ENCODE measurements at places on chromosomes 7 and 10.

DNA sequence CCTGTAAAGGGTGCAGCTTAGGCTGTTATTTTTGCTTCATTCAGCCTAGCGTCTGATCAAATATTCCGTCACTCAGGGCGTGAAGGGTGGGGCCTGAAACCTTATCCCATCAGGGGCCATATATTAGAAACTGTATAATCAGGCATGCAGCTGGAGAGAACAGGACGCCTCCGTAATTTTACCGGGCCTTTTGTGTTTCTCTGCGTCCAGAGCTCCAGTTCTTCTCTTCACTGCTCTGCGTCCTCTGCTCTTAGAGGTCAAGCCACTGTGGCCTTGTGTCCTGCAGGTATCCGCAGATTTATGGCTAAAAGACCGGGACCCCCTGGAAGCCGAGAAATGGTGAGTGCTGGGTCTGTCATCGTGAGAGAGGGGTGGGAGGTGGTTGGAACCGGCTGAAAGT is at the start of gene ZNF735:
Gene ZNF735, plus strand, starts transcription at position 301 of the 400 bp plus-strand sequence. Its CDS starts 0 bp downstream, at position 301.
- no peak for DNase-seq

DNA sequence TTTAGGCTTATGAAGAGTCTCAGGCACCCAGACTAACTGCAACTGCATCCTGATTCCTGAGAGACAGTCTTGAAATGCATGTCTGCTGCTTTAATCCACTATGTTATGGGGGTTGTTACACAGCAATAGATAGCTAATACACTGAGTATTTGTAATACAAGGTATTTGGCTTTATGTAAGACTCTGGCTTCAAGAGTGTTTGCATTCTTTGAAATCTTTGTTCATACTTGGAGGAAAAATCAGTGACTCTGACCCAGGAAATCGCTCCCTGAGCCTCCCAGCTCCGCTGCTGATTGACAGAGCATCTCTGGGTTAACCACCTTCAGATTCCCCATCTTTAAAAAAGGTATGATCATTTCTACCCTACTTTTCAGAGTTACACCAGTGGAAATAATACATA is 133.9 kb downstream of the MTPAP start:
- DNase-seq: no peak

DNA sequence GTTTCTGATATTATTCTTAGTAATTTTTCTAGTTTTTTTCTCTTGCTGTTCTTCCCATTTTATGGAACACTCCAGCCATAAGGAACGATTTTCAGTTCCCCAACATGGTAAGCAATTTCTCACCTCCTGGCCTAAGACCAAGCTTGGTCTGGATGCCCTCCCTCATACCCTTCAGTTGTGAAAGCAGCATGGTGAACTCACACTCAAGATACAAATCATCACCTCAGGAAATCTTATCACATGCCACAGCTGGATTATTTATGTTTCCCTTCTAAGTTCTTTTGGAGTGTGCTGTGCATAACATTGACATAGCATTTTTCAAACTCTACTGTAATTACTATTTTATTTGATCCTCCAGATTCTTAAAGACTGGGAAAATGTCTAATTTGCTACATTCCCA is 216.6 kb downstream of the AGMO start:
- DNase-seq: no peak

DNA sequence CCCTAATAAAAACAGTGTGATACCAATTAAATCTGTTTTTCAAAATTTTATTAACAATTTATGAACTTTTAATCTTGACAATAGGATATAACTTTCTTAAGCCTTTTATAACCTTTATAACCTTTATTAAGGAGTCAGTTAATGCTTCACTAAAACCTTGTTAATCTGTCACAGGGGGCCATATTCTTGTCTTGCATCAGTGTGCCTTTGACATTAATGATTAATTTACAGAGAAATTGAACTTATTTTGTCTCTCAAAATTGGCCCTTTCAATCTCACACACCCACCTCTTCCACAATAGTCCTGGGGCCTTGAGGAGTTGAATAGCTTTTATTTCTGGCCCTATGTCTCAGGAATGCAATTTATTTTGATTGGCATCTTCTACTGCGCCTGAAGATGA is 68.5 kb downstream of the AKR1C4 start:
- DNase-seq: no peak

- no peak for DNase-seq
Measured at GRCh38 chr7:50665403-50666123, 100.4 kb upstream of the DDC start.

DNA sequence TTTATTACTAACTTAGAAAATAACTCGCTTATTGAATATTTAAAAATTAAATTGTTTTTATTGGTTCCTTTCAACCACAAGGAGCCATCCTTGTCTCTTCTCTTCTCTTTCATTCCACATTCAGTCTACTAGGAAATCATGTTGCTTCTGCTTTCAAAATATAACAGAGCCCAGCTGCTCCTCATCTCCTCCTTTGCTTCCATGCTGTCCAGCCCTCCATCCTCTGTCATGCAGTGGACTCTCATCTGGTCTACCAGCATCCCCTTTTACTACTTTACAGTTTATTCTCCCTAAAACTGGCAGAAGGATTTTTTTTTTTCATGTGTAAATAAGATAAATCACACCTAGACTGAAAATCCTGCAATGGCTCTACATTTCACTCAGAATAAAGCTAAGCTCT is 198.2 kb upstream of the CSTF2T start:
- no peak for DNase-seq

Measured in NCI-H1694 (cell line).